ENCODE measurements at places on chromosomes 5 and 9. TPM values are rescaled to one million over a fixed set of nuclear protein-coding genes. Genes with fewer than 3 reads are reported as not detected.

DNA sequence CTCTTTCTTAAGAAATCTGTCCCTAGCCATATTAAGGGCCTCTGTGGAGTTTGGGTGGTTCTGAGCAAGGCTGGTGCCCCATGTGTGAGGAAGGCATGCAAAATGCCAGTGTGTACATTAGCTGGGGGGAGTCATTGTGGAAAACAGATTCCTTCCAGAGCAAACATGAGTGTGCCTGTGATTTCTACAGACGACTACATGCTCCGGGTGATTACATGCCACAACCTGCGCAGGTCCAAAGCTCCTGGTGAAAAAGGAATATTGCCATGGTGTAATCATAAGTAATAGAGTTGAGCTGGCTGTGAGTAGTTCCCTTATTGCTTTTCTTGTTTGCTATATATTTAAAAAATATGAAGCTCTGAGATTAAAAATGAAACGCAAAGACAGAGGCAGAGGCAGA, 102.1 kb downstream of the ACER2 start:
- DNase-seq: no peak

PCDHB4 gene
- polyA plus RNA-seq: 3.1 TPM

GRCh38 chr5:107900721-107901120, 230.0 kb upstream of the EFNA5 start:
- DNase-seq: no peak

DNA sequence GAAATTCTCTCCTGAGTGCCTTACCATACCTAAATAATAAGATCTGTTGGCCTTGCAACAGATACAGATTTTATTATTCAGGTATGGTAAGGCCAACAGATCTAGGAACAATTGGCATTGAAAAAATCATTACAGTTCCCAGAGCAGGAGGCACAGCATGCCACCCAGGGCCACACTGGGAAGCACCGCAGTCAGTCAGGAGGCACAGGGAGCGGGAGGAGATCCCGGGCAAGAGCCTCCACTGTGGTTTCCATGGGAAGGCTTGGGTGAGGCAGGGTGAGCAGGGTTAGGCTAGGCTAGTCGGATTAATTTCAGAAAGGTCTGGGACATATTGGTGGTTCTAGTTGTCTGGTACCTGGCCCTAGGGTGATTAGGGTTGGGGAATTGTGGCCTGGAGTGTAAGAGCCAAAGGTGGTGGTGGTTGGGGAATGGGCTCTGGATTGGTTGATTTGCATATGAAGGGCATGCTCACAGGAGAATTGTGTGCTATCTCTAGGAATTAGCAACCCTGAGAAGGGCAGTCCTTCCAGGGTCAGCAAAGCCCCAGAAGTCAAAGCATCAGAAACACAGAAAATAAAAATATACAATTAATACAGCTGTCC, 111.4 kb downstream of the PDE8B start:
- DNase-seq: no peak

SCGB3A1 gene
- polyA plus RNA-seq: 0.69 TPM

DNA sequence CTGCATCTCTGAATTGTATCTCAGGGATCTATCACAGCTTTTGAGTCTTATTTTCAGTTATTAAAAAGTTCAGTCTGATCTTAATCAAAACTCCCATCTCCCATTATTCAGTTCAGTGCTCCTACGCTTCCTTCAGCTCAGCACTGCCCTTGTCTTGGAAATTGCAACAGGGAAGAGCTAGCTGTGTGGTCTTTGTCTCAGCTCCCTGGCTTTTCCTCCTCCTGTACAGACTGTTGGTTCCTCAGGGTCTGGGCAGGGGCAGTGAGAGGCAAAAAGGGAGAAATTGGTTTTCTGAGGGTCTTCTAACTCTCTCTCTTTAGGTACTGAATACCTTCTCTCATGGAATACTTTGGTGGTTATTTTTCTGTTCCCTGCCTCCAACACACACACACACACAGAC, 48.2 kb downstream of the PDE8B start:
- no peak for DNase-seq

DNA sequence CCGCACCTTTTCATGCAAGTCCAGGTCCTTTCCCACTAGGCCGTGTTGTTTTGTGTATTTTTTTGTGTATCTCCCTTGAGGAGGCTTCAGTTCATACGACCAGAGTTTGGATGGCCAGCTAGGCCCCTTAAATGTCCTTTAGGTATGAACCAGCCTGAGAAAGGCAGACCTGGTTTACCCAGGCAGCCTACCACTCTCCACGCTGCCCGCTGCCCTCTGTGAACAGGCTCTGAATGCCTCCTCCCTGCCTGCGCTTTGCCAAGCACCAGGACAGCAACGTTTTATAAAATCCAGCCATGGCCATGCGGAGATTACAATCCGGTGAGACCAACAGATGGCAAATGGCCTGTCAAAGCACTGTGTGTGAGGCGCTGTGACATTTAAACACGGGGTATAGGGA, 626 bp upstream of the CLTB start:
- DNase-seq: no peak

CDC20B gene
- polyA plus RNA-seq: not detected

PDE6A gene
- polyA plus RNA-seq: 0.10 TPM

DNA sequence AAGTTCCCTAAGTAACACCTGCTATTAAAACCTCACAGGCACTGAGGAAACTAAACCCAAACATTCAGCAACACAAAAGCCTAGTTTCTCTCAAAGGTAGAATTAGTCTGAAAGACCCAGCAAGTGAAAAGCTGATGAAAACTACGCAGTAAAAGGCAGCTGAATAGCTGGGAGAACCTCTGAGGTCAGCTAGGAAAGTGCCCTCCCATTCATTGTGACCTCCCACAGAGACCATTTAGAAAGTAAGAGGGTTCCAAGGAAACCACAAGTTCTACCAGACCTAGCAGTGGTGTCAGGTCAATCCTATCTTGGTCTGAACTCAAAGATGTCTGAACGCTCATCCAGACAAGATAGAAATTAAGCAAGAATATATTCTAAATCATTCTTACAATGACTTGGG, 144.7 kb downstream of the SSBP2 start:
- DNase-seq: no peak

GRCh38 chr5:39255406-39255805, 36.0 kb upstream of the FYB1 start:
- DNase-seq: no peak

PCDHGC4 gene
- 0.93 TPM for polyA plus RNA-seq

PCSK1 gene
- polyA plus RNA-seq: not detected

DNA sequence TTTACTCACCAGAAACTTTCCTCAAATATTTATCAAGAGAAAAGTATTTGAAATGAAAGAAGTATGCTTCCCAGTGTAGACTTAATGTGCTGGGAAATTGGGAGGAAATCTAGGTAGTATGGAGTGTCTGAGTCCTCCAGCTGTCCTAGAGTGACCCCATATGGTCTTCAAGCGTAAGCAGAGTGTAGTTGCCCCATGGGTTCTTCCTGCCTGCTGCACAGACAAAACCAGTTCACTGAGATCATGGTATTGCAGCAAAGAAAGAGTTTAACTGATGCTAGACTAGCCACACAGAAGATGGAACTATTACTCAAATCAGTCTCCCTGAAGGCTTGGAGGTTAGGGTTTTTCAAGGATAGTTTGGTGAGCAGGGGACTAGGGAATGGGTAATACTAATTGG, 114.9 kb upstream of the PRLR start:
- DNase-seq: no peak

- DNase-seq: no peak
These were observed 182.8 kb downstream of the SPOCK1 start for GRCh38 chr5:137316346-137316736.
